ENCODE measurements at places on chromosomes 1 and 21.

- DNase-seq = peak; percentile 15
Observed at GRCh38 chr1:20964540-20965484, 177.7 kb upstream of the HP1BP3 start.

DNA sequence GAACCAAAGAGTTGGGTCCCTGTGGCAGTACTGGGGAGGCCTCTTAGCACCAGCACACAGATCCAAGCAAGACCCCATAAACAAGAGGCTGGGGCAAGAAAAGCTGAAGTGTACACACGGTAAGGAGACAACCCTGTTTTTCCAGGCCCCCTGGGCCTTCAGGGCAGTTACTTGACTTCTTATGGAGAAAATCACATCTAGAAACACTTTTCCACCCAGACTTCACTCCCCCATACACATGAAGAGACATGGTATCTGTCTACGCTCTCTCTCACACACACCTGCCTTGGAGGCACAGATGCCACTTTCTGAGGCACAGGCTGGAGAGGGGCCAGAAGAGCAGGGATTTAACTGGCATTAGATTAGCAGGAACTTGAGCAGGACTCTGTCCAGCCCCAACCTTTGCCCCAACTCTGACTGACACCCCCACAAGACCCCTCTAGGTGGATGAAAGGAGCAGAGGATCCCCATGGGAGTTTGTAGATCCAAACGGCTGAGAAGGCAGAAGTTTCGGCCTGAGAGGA lies 2.2 kb downstream of the CERS2 start:
- no peak for DNase-seq

GRCh38 chr1:1125945-1126344 lies 10.1 kb upstream of the C1orf159 start:
- no peak for DNase-seq

DNA sequence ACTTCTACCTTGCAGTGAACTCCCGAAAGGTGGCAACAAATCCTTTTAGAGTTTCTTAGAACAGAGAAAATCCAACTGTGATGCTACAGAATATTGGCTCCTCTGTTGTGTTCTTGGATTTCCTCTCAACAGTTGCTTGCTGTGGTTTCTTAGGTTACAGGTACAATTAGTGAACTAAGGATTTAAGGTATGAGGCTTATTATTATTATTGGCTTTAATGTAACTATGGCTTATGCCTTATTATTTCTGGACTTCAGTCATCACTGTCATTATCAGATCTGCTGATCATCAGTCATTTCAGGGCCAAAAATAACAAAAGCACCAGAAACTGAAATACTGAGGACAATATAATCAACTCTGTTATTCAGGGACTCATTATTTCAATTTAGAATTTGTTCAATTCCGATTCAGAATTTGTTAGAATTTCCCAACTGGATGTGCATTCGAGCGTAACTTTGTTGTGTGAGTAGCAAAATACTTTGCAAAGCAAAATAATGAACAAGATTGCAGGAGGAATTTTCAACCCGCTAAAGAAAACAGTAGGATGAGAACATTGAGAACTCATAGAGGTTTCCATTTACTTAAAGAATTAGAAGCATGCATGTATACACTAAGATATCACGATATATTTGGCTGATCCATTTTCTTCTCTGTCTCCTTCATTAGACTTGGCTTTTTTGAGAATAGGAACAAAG lies 65.5 kb upstream of the AK4 start:
- no peak for DNase-seq

GRCh38 chr1:240235521-240236288 lies 144.0 kb downstream of the FMN2 start:
- DNase-seq = no peak

GRCh38 chr1:173201969-173202368 lies 5.2 kb downstream of the TNFSF4 start:
- no peak for DNase-seq

DNA sequence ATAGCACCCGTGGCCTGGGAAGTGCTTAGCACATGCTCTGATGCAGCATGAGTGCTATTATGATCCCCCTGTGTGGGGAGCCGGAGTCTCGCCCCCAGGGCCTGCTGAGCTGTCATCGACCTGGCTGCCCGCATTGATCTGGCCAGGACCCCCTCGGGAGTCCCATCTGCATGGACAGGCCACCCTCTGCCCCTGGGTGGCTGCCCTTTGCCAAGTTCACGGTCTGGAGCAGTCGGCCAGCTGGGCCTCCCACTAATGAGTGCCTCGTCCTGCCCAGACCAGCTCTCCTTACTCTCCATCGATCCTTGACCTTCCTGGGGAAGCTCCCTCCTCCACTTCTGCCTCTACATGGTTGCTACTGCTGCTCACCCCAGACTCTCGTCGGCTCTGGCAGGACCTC lies 121.8 kb upstream of the RUNX3 start:
- no peak for DNase-seq

DNA sequence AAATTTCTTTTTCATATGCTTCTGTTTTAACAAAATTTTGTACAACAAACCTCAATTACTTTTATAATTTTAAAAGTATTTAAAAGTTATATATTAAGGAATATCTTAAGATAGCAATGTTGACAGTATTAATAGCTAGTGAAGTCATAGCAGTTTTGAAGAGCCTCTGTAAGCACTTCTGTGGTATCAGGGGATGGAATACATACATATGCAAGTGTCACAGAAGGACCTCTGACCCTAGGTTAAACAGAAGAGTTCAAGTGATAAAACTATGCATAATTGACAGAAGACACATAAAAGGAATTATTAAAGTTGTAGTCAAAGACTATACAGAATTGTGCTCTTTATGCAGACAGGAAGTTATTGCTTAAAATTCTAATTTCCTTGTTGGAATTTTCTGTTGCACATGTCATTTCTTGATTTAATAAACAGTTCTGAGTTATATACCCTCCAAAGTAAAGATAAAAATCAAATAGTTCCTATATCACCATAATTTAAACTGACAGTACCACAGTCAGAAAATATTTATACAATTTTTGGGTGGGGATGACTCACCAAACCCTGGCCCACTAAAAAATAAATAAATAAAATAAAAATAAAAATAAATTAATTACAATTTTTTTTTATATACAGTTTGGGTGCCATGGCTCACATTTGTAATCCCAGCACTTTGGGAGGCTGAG lies 27.1 kb downstream of the IPP start:
- no peak for DNase-seq

DNA sequence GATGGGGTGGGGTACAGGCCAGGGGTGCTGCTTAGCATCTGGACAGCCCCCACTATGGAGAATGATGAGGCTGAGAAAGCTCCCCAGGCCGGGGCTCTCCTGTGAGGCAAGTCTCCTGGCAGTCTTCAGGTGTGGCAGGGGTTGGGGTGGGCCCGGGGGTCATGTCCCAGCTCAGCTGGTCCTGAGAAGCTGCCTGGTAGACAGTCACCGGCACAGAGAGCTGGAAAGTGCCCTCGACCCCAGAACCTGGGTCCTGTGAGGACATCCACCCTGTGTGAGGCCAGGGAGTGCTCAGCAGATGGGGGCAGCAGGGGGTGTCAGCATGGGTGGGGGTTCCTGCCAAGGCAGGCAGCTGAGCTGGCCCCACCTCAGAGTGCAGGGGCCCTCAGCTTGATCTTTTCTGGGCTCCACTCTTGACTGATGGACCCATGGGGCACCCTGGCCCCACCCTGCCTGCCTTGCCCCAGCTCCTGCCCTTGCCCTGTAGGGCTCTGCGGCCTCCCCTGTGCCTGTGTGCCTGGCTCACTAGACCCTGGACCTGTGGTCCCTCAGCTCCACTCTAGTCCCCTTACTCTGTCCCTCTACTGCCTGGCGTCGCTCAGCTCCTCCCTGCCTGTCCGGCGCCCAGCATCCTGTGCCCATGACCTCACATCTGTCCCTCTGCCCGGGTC lies 5.8 kb downstream of the IBA57 start:
- DNase-seq = no peak

- no peak for DNase-seq
Observed at GRCh38 chr1:32159189-32159588, 20.3 kb upstream of the TXLNA start.

Measured in NCI-H1092 (cell line).